LNCaP clone FGC (cell line): ENCODE measurements at places on chromosomes 1 and 21.

- DNase-seq, result no peak
These were observed 7.5 kb downstream of the NRIP1 start for GRCh38 chr21:15057285-15057684.

GRCh38 chr1:7770669-7770996 lies 463 bp upstream of the VAMP3 start:
- no peak for DNase-seq

- no peak for DNase-seq
These were observed 17.2 kb upstream of the MRPS14 start for GRCh38 chr1:175040324-175040879.

GRCh38 chr1:55928576-55928975 lies 650.8 kb downstream of the PLPP3 start:
- no peak for DNase-seq

- no peak for DNase-seq
These were observed 21.7 kb upstream of the SH3D21 start for GRCh38 chr1:36284517-36284916.

DNA sequence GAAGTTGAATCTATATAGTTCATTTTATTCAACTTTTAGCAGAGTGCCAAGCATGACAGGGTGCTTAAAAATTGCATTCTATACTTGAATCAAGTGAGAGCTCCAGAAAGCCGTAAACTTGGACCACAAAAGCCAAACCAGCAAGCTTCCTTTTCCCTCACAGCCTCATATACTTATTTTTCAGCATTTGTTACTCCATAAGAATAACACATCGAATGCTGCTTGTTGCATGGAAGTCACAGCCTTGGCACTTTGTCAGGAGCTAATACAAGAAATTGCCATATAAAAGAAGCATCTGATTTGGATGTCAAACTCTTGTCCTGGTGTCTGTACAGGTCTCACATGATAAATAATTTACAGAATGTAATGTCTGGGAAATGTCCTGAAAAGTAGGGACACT lies 87.4 kb downstream of the PLXNA2 start:
- no peak for DNase-seq

DNA sequence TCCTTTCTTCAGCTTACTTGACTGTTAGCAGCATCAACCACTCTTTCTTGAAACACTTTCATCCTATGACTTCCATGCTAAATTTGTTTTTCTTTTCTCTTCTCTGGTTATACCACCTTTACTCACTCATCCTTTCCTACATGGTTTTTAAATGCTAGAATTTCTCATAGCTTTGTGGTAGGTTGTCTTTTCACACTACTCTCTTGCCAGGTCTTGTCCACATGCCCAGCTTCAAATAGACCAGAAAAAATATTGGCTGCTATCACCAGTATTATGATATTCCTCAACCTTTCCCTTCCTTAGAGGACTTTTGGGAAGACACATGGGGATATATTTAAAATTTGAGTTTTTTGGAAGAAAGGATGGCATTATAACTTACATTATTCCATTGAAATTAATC lies 48.8 kb downstream of the PPP1R12B start:
- no peak for DNase-seq

GRCh38 chr1:235181561-235182245 lies 20.7 kb upstream of the RBM34 start:
- DNase-seq, result no peak

GRCh38 chr1:94305704-94306103 lies 68.3 kb upstream of the ARHGAP29 start:
- DNase-seq, result no peak

DNA sequence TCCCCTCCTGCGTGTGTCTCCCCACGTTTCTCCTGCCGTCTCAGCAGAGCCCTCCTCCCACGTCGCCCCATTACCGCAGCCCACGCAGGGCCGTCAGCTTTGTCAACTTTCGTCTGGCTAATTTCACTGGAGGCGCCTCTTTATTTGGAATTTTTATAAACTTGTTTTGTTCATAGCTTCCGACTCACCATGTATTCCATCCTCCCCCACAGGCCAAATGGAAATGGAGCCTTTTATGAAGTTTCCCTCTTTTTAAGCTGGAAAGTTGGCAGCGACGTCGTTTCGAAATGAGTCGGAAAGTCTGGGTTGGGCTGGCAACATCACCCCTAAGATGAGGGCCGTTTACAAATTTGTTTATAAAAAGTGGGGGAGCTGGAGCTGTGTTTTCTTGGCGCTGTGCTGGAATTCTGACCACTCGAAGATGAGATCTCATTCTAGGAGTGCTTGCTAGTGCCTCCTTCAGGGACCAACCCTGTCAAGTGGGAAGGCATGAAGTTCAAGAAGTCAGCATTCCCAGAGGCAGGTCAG lies 23.7 kb upstream of the SLC45A1 start:
- DNase-seq, result no peak

- DNase-seq, result no peak
These were observed 90.4 kb downstream of the KCNN3 start for GRCh38 chr1:154779551-154780189.

DNA sequence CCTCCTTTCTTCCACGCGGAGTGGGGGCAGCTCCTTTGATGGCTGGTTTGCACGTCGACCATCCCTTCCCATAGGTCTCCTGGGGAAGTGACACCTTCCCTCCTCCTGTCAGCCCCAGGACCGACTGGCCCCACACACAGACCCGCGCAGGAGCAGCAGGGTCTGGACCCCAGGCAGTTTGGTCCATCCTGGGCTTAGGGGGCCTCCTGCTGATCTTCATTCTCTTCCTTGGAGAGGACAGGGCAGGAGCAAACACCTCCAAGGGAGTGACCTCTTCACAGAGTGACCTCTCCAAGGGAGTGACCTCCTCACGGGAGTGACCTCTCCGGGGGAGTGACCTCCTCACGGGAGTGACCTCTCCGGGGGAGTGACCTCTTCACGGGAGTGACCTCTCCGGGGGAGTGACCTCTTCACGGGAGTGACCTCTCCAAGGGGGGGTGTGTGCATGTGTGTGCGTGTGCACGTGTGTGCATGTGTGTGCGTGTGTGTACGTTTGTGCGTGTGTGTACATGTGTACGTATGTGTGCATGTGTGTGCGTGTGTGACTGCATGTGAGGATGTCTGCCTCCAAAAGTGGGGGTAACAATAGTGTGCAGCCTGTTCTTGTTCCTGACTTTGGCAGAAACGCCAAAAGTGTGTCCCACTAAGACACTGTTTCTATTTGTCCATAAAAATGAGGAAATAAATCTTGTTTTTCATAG lies 29.8 kb downstream of the COL6A1 start:
- no peak for DNase-seq

DNA sequence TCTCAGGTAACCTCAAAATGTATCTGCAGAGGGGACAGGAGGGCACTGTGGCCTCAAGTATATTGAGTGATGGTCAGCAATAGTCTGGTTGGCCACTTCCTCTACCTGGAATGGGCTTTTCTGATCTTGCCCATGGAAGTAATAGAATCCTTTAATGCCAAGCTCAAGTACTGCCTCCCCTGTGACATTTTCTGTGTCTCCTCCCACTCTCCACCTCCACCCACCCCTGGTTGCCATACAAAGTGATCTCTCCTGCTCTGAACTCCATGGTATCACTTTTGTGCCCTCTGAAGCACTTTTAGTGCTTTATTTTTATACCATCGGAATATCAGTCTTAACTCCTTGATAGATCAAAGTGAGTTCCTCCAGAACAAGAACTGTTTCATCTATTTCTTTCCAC lies 9.2 kb upstream of the NOS1AP start:
- no peak for DNase-seq

- DNase-seq, result no peak
These were observed at the start of gene KANK4 for GRCh38 chr1:62318756-62319544. Gene KANK4, minus strand, starts transcription at chr1:62319434. Its CDS starts 37,870 bp downstream, at chr1:62281564.

GRCh38 chr1:159030311-159030710 lies 20.6 kb downstream of the IFI16 start:
- DNase-seq, result no peak

GRCh38 chr1:178932552-178932906 lies 61.7 kb upstream of the ANGPTL1 start:
- no peak for DNase-seq

DNA sequence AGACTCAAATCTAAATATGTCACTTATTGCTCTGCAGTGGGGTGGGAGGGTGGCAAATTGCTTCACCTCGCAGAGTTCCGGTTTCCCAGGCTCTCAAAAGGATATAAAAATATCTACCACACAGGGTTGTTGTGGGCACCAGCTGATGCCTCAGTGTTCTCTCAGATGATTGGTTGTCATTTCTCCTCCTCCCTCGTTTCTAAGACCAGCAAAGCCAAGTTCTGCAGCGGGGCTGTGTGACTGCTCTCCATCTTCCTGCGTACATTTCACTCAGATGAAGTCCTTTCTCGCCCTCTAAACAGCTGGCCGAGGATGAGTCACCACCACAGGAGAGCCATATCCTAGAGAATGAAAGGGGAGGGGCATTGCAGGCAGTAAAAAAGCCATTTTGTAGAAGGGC lies 35.0 kb upstream of the VWA5B1 start:
- DNase-seq, result peak; percentile 69

- DNase-seq, result no peak
These were observed 31.8 kb downstream of the RGS18 start for GRCh38 chr1:192190066-192190465.

- DNase-seq, result no peak
These were observed 81.5 kb downstream of the SYT2 start for GRCh38 chr1:202628646-202629215.

- DNase-seq, result no peak
These were observed 7.0 kb upstream of the SPATC1L start for GRCh38 chr21:46191257-46191685.
